GM12864 (cell line): ENCODE measurements at places on chromosomes 6 and 20.

GRCh38 chr6:157985378-157986155 is 3.9 kb downstream of the SYNJ2 start:
- no peak for DNase-seq

DNA sequence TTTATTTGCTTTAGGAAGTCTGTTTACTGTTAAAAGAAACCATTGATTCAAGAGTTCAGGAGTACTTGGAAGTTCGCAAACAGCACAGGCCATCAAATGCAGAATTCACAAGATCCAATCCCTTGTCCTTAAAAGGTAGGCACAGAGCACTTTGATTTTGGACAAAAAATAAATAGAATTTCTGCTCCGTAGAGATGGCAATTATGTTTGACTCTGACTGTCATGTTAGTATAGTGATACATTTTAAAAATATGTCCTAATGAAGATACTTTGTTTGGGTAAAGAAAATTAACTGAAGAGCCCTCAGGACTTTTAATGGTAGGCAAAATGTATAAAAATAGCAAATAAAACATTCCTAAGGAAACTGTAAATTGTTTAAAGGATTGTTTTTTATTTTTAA is 113.1 kb downstream of the JAG1 start:
- DNase-seq: no peak

- no peak for DNase-seq
Measured at GRCh38 chr6:158764926-158765325, 54.2 kb downstream of the EZR start.

- DNase-seq: no peak
Measured at GRCh38 chr6:131861381-131861780, 53.6 kb downstream of the ENPP1 start.

GRCh38 chr20:5316188-5317158 is at the start of gene PROKR2:
TSS of gene PROKR2 (minus strand) at chr20:5316954. CDS start at chr20:5314369, 2,585 bp downstream.
- DNase-seq: no peak

DNA sequence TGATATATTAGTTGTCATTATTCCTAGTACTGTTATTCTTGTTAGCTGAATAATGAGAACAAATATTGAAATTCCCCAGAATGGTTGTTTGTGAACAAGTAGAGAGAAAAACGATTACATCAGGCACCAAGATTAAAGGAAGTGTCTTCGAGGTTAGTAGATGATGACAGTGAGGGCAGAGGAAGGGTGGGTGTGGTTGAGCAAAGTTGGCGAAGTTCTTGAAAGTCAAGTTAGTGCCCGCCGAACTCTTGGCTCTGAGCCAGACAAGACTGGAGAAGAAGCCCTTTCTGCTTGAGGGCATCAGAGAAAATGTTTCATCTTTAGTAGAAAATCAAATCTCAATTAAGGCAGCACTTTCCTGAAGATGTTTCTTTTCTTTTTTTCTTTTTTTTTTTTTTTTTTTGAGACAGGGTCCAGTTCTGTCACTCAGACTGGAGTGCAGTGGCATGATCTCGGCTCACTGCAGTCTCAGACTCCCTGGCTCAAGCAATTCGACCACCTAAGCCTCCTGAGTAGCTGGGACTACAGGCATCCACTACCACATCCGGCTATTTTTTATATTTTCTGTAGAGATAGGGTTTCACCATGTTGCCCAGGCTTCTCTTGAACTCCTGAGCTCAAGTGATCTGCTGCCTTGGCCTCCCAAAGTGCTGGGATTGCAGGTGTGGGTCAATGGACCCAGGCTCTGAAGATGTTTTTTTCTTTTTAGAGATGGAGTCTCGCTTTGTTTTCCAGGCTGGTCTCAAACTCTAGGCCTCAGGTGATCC is 77.1 kb downstream of the SGK1 start:
- peak; percentile 34 for DNase-seq

DNA sequence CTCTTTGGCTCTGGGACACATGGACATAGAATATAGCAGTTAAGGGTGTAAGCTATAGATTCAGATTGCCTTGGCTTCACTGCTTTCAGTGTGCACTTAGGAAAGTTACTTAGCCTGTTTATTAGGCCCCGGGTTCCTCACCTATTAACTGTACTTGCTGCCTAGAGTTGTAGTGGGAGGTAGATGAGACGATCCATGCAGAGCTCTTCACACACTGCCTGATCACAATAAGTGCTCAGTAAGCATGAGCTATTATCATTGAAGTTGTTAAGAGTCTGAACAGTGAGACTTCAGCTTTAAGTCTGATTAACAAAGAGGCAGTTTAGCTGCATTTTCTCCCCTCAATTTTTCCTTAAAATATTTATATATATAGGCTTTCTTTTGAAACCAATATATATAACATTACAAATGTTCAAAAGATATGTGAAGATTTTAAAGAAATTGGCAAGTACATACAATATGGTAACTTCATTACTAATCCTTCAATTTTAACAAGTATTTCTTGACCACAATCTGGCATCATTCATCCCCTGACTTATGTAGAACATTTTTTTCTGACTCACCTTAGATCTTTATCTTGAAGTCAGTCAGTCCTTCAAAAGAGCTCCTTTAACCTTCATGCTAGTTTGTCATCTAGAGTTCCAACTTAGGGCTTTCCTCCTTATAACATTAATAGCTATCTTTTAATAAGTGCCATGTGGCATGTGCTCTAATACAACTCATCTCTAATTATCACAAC is 20.5 kb upstream of the SUPT3H start:
- no peak for DNase-seq

- no peak for DNase-seq
Measured at GRCh38 chr6:53811746-53812145, 16.9 kb downstream of the LRRC1 start.

DNA sequence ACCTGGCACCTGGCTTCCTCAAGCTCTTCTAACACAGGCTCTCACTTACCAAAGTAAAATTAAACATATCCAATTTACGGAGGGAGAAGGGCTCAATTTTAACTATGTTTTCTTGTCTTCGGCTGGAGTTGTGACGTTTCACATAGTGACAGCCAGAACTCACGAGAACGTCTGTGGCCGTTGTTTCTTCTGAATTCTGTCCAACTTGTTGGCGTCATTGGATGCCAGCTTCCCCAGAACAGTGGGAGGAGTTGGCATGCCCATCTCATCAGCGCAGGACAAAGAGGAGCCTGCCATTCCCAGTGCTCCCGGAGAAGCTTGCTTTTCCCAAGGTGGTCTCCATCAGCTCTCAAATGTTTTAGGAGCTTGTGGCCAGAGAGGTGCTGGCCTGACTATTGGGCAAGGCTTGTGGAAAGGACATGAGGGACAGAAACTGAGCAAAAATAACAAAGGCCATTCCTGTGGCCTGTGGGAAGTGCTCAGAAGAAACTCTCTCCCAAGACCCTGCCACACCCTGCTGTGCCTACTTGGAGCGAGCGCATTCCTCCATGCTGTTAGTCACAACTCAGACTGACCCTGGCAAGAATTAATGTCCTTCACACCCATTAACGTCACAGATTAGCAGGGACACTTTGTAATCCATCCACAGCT is 265.4 kb upstream of the CDH4 start:
- DNase-seq: no peak

DNA sequence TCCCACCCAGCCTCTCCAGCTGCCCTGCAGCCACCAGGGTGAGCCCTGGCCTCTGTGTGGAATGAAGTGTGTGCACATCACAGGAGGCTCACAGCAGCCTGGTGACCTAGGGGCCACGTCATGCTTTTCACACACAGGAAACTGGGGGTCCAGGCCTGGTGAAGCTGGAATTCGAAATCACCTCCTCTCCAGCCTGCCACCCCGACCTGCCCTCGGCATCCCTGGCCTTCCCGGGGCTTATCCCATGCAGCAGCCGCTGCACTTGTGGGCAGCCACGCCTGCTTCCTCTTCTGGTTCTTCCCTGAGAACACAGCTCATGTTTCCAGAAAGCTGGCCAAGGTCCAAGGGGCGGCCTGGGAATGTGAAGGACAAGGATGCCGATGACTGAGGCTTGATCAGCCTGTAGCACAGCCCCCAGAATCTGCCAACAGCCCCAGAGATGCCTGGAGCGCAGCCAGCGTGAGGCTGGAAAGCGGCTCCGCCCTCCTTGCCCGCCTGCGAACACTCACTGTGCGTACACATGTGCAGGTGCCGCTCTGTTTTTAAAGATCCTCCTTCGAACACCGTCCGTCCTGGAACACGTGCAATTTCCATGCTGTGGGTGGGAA is 4.2 kb upstream of the NTSR1 start:
- no peak for DNase-seq

GRCh38 chr6:38091613-38092012 is 272.1 kb downstream of the ZFAND3 start:
- no peak for DNase-seq

DNA sequence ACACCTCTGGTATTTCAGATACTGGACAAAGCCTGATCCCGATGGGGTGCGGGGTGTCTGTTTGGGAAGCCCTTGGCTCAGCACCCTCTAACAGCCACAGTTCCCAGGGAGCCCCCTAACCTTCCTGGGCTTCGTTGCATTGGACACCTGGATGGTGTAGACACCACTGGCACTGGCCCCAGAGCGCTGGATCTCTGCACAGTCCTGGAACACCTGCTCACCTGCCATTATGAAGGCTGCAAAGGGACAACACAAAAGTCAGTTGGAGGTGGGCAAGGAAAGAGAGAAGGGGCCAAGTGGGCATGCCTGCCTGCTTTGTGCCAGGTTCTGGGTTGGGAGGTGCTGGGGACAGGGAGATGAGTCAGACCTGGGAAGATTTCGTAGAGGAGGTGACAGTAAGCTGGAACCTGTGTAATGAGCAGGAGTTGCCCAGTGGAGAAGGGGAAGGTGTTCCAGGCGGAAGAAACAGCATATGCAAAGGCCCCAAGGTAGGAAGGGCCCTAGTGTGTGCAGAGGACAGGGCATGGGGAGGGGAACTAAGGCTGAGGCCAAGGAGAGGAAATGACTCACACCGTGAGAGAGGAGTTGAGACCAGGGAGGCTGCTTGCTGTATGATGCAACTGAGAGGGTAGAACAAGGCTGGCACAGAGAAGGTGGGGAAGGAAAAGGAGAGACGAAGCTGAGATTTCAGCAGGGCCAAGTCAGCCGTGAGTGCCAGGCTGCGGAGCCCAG is 34.9 kb downstream of the ANGPT4 start:
- no peak for DNase-seq

- DNase-seq: no peak
Measured at GRCh38 chr6:52303178-52303577, 18.6 kb upstream of the MCM3 start.
